Pons (tissue), 1 donor: ENCODE measurements at places on chromosomes 12 and 14.
A peak's percentile ranks its signal among the peaks of the same experiment; 100 is the strongest.

- DNase-seq: no peak
Observed at GRCh38 chr12:120098756-120099470, 17.6 kb downstream of the RAB35 start.

DNA sequence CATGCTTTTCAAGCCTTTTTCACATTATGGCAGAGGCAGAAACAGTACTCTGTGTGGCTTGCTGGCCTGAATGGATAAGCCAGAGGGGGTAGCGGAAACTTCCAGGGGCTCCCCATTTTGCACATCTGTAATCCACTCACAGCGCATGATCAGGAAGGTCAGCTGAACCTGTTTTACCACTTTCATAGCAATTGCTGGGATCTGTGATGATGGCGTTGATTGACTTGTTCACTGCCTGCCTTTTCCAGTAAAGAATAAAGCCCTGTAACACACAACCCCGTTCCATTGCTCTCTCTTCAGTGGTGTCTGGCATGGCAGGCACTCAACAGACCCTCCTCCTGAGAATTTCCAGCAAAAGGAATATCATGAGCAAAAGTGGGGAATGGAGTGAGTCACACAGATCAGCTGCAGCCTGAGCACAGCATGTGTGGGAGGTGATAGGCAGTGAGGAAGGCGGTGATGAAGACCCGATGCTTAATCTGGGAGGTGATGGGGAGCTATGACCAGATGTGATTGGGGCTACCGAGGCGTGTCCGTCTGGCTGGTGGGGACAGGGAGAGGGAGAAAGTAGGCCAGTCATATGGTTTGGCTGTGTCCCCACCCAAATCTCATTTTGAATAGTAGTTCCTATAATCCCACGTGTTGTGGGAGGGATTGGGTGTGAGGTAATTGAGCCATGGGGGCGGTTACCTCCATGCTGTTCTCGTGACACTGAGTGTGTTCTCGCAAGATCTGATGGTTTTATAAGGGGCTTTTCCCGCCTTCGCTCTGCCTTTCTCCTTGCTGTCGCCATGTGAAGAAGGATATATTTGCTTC, 44.7 kb upstream of the CHST11 start:
- no peak for DNase-seq

- no peak for DNase-seq
Observed at GRCh38 chr14:33062476-33062875, 123.8 kb downstream of the NPAS3 start.

GRCh38 chr12:52238916-52239646, 6.0 kb downstream of the KRT7 start:
- no peak for DNase-seq

- no peak for DNase-seq
Observed at GRCh38 chr14:92185559-92185958, 63.8 kb downstream of the CPSF2 start.

DNA sequence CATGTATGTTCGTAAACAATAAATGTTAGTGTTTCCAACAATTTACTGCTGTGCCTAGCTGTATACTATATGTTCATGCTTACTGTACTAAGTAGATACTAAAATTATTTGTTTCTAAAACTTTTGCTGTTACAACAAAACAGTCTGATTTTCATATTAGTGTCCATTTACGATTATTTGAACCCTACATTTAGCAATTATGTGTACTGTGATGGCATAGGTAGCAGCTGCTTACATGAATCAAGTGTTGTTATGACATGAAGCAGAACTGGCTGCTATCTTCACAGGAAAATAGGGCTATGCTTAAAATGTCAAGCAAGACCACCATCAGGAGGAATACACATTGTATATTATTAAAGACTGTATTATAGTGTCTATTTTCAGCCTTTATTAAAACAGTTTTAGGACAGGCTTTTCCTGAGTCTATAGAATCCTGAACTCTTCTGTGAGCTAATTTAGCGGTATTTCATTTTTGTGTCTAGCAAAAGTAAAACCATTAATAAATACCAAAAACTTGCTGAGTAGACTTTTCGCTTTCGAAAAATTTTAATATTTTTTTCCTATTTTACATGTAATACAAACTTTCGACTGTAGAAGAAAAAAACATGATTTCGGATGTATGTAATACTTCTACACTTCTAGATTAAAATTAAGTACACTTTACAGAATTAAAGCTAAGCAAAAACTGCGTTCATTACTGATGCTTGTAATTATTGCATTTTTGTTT, 1.1 kb upstream of the WDR89 start:
- no peak for DNase-seq

- no peak for DNase-seq
Observed at GRCh38 chr14:32698831-32699230, 239.8 kb upstream of the NPAS3 start.

GRCh38 chr12:53594897-53595615, 31.1 kb downstream of the ATF7 start:
- DNase-seq: no peak

DNA sequence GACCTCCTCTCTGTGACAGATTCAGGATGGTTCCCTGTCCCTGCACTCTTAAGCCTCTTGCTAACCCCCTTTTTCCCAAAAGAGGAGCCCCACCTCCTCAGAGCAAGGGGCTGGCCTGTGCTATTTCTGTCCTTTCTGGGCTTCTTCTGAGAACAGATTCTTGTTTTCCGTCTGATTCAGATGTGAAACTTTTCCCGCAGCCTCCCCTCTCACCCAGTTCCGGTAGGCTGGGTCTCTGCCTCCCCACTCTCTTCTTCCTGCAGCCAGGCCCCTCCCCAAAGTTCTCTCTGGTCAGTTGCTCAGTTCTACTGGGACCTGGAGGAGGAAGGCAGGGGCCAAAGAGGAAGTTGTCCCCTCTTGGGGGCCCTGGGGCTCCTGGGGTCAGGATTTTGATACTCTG, 11.8 kb downstream of the PDE1B start:
- DNase-seq: peak; percentile 62

DNA sequence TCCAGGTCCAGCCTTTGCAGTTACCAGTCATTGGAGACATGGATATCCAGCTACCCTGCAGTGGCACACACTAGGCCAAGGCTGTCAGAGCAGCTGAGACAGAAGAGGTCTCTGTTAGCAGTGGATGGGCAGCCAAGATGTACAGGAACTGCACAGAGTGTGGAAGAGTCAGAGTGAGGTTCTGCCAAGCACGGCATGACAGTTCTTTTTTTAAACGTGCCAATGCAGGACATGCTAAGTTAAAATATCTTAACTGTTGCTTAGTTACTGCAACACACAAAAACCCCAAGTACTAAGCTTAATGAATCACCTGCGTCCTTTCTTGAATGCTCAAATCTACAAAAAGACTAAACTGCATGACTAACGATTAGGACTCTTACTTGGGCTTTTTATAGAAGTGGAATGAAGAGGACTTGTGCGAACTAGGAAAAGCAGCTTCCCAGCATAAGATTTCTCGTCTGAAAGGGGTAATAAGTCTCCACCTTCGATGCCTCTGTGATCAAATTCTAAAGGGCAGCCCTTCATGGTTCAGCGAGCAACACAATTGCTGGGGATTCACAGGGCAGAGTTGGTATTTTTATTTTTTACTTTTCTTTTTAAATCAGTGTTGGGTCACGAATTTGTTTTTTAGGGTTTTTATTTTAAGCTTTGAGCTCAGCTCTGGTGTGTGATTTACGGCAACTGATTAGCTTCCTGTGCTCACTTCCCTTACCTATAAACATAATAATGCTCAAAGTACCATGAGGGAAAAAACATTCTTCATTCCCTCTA, 20.6 kb downstream of the MAPK1IP1L start:
- peak; percentile 90 for DNase-seq

GRCh38 chr12:69619050-69619449, 8.3 kb upstream of the LRRC10 start:
- DNase-seq: no peak

DNA sequence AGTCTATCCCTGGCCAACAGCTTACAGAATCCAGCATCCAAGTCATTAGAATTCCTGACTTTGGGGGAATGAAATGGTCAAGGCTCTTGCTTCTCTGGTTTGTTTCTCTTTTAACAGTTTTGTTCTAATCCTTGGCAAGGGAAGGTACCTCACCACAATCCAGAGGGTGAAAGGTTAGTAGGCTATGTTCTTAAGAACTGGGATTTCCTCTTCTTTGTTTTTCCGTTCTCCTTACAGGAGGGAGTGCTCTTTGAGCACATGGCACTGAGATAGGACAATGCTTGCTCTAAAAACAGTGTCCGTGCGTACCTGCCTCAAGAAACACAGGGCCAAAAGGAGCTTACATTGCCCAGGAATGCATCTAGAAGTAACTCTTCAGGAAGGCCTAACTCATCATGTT, 156.6 kb downstream of the GCH1 start:
- DNase-seq: no peak

DNA sequence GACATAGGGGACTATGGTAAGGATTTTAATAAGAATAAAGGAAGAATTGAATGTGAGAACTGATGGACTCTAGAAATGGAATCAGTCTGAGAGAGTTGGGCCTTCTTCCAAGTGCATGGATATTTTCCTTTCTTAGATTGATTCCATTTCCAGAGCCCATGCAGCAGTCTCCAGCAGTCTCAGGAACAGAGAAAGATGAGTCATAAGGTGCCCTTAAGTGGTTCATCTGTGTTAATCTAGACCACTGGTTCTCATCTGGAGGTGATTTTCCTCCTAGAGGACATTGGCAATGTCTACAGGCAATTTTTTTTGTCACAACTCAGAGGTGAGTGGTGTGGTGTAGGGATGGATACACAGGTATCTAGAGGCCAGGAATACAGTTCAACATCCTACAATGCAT, 25.9 kb downstream of the TRIM9 start:
- DNase-seq: no peak

DNA sequence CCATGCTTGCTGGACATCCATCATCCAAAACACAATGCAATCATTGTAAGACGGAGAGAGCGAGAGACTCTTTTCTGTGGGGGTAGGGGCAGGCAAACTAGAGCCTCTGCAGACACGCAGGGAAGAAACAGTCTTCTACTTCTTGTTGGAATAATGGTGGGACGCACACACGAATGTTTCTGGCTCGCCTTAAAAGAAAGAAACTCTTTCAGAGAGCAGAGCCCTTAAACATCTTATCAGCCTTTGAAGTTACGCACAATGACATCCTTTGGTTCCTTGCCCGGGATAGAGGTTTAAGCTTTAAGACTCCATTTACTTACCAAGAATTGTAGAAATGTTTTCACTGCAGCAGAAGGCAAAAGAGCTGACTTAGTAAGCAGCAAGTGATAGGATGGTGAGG, 133.8 kb upstream of the FOXN3 start:
- peak; percentile 61 for DNase-seq

DNA sequence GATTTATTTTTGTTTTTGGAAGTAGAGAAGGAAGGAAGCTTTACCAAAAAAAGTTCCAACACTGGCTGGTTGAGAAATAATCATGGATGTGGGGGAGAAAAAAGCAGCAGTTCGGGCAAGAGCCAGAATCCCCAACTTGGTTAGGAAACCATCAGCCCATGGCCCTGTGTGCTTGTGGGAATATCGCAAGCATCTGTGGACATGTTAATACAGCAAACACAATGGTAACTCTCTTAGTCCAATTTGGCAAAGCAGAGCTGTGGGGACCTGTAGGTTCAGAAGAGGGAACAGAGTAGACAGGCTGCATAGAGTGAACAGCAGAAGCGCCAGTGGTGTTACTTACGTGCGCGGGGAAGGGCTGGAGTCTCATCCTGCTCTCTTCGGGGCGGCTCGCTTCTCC, 46.8 kb downstream of the TCHP start:
- no peak for DNase-seq

GRCh38 chr14:53619691-53620231, 336.9 kb downstream of the BMP4 start:
- DNase-seq: no peak

DNA sequence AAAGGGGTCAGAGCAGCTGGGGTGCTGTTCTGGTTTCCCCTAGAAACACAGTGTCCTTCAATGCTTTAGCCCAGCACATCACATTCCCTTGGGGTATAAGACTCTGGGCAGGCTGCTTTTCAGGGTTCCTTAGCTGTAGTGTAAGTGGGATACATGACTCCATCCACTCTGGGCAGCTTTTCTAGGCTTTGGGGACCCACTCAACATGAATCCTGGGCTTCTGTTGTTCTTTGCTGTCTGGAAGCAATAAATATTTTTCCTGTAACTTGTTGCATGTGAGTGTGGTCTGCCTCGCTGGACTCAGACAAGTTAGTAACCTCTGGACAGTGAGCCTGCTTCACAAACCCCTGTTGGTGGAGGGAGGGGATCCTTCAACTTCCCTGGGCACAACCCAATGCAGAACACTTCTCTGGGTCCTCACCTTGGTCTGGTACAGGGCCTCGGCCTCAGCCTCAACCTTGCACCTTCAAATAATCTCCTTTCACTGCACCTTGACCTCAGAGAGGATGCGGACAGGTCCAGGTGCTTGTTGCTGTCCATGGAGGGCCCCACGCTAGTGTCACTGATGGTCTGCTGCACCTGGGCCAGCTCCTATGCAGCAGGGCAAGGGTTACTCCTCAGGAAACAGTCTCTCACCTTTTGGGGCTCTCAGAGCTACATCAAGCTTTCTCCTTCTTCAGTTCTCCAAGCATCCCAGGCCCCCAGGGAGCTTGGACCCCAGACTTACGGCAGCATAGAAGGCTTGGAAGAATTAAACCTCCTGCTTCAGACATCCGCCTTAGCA, 13.5 kb upstream of the KRT73 start:
- DNase-seq: no peak

- no peak for DNase-seq
Observed at GRCh38 chr12:56334490-56334793, 642 bp upstream of the PAN2 start.

GRCh38 chr12:30810918-30811317, 56.2 kb upstream of the CAPRIN2 start:
- no peak for DNase-seq

DNA sequence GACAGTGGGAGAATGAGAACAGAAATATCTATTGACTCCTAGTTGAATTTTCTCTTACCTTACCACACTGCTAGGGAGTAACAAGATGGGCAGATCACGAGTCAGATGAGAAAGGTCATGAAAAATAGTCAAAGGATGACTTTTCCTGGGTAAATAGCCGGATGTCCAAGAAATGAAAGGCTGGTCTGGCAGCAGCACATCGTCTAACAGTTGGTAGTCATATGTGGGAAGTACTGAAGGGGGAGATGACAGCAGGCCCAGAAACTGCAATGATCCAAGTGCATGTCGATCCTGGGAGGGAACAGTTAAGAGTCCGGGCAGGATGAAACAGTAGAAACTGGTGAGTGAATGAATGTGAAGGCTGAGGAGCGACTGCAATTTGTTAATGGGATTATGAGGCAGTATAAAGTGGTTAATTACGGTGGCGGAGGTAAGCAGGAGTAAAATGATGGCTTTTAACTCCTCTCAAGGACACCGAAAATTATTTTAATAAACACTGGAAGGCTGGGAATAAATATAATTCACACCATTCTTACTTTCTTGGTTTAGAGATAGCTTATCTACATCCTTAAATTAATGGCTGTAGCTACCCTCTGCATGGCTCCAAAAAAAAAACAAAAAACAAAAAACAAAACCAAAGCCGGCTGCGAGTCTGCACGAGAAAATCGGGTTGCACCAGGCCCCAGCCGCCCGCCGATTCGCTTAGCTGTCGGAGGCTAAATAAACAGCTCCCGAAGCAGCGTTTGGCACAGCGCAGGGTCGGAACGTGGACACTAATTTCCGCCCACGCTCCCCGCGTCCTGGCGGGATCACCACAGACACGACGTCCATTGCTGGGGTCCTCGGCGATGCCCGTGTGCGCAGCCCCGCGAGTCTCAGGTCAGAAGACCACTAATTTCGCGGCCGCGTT, 1.0 kb upstream of the ERC1 start:
- DNase-seq: peak; percentile 49
